Glutamatergic neuron (in vitro differentiated cells): ENCODE measurements at places on chromosomes 5 and 9.

DNA sequence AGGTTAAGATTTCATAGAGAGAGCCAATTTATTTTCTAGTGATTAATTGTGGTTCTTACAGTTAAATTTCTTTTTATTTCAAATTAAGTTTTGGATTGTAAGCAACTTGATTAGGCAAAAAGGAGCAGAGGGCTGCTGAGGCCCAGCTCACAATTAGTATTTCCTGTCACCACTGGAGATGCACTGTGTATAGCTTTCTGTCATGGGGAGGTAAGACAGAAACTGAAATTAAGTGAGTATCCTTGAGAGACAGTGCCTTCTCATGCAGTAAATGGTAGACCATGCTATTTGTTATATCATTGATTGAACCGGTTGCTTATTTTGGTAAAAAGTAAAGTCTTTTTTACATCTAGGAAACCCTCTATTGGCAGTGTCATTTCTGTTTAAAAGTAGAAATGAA is 190.7 kb downstream of the CCDC171 start:
- peaks cover 13% of the 10 kb centered on the region for H3K4me1 ChIP-seq
- H3K36me3 ChIP-seq, result peaks cover 11% of the 10 kb centered on the region
- peak overlapping the region; percentile 43 for H3K4me3 ChIP-seq
- H3K27me3 ChIP-seq, result no peaks in the 10 kb centered on the region

DNA sequence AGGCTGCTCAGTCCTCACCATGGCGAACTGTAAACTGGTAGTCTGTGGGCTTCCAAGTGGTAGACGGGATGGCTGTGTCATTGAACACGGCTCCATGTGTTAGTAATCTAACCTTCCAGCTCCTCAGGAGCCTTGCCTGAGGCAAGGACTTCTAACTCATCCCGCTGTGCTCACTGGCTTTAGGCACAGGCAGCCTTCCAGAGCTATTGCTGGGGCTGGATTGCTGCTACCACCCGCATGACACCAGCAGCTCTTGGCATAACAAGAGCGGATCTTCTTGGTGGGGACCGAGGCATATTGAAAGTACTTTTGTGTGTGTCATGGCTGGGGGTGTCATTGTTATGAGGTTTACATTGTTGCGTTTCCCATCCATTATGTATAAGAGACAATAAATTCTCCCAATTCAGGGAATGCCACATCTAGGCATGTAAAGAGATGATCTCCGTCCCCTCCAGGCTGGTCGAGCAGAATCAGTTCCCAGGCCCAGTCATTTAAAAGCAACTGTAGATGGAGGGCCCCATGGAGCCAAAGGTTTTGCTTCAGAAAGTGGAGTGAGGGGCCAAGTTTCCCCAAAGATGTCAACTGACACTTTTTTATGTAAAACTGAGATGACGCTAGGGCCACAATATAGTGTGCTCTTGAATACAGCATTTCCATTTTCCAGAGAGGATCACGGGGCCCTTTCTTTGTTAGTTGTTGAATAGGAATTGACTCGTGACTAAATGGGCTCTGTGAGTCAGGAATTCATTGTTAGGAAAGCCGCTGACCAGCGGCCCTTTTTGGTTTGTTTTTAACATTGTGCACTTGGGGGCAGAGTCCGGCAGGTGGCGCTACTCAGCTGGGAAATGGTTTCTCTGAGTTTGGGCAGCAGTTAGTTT is 759.5 kb downstream of the TAF11L14 start:
- H3K4me3 ChIP-seq, result no peak overlapping the region
- peaks cover 2% of the 10 kb centered on the region for H3K27me3 ChIP-seq
- H3K36me3 ChIP-seq, result no peaks in the 10 kb centered on the region
- DNase-seq, result peak; percentile 82
- H3K4me1 ChIP-seq, result peaks cover 11% of the 10 kb centered on the region

DNA sequence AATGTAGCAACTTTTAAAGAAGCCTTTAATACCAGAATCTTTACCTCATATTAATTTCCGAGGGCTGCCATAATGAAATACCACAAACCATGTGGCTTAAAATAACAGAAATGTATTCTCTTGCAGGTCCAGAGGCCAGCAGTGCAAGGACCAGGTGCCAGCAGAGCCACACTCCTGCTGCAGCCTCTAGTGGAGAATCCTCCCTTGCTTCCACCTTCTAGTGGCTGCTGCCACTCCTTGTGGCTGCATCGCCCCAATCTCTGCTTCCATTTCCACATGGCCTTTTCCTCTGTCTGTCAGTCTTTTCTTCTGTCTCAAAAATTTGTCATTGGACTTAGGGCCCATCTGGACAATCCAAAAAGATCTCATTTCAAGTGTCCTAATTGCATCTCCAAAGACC is 401.5 kb downstream of the EFNA5 start:
- no peak for DNase-seq
- no peak overlapping the region for H3K4me3 ChIP-seq
- peaks cover 2% of the 10 kb centered on the region for H3K27me3 ChIP-seq
- H3K4me1 ChIP-seq, result peaks cover 3% of the 10 kb centered on the region
- no peaks in the 10 kb centered on the region for H3K36me3 ChIP-seq
- H3K27ac ChIP-seq, result no peak overlapping the region

DNA sequence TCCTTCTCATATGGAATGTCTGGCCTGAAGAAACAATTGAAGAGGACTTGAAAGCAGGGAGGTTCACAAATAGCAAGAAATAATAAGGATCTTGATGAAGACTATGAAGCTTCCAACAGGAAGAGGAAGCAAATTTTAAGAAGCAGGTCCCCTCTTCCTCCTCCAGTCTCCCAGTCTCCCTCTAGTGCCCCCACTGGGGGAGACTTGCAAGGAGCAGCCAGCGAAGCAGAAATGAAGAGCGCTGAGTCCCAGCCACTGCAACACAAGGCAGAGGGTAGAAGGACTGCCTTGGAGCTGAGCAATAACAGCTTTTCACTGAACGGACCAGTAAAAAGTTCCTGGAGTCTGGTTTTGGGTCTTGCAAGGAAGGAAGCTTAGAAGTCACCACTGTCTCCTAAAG is 32.6 kb upstream of the ACO1 start:
- no peak overlapping the region for H3K4me3 ChIP-seq
- H3K4me1 ChIP-seq, result no peaks in the 10 kb centered on the region
- no peaks in the 10 kb centered on the region for H3K27me3 ChIP-seq
- peak; percentile 40 for DNase-seq
- no peaks in the 10 kb centered on the region for H3K36me3 ChIP-seq
- H3K27ac ChIP-seq, result no peak overlapping the region

GRCh38 chr5:64110222-64110621 is 55.4 kb upstream of the RNF180 start:
- no peak overlapping the region for H3K4me3 ChIP-seq
- H3K36me3 ChIP-seq, result no peaks in the 10 kb centered on the region
- no peak for DNase-seq
- no peak overlapping the region for H3K27ac ChIP-seq

GRCh38 chr9:17906841-17907778 is 328.2 kb downstream of the SH3GL2 start:
- peaks cover 24% of the 10 kb centered on the region for H3K27me3 ChIP-seq
- peaks cover 10% of the 10 kb centered on the region for H3K36me3 ChIP-seq
- peak overlapping the region; percentile 87 for H3K4me3 ChIP-seq
- no peak overlapping the region for H3K27ac ChIP-seq

DNA sequence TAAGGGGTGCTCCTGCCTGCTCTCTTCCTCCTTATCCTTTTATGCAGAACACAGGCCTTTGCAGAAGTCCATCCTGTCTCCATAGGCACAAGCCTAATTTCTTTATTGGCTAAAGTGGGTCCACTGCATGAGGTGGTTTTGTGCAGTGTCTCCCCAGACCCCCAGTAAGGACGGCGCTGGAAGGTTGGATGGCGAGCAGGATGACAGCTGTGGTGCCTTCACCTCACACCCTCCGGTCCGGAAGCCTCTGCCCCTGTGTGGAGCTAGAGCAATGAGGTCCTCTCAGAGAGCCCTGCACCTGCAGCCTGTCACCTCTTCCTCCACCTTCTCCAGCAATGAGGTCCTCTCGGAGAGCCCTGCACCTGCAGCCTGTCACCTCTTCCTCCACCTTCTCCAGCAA is 393.7 kb upstream of the IRX1 start:
- no peak overlapping the region for H3K4me3 ChIP-seq
- no peak for DNase-seq
- peaks cover 9% of the 10 kb centered on the region for H3K27me3 ChIP-seq
- H3K36me3 ChIP-seq, result peaks cover 14% of the 10 kb centered on the region
- H3K27ac ChIP-seq, result no peak overlapping the region

GRCh38 chr9:128689820-128690683 is 1.0 kb downstream of the SET start:
- peaks cover 15% of the 10 kb centered on the region for H3K4me1 ChIP-seq
- DNase-seq, result peak; percentile 65
- peaks cover 13% of the 10 kb centered on the region for H3K27me3 ChIP-seq

- peaks cover 3% of the 10 kb centered on the region for H3K27me3 ChIP-seq
- no peaks in the 10 kb centered on the region for H3K36me3 ChIP-seq
- DNase-seq, result no peak
- peak overlapping the region; percentile 96 for H3K4me3 ChIP-seq
- H3K27ac ChIP-seq, result no peak overlapping the region
Observed at GRCh38 chr9:15553528-15553898, 670 bp downstream of the CCDC171 start.

DNA sequence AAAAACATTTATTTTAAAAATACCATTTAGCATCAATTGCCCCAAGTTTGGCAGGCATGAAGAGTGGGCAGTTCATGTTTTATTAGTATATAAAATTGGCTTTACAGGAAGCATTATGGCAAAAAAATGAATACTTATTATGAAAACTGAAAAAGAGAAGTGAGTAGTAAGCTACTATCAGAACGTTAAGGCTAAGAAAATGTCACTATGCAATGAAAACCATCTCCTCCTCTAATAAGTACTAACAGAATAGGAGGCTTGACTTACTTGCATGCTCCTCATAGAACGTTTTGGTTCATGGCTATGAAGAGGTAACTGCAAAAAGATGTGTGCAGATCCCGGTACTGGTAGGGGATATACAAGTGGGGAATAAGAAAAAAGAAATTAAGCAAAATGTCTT is 23.6 kb downstream of the TICAM2 start:
- no peak overlapping the region for H3K27ac ChIP-seq
- H3K27me3 ChIP-seq, result no peaks in the 10 kb centered on the region
- H3K4me1 ChIP-seq, result no peaks in the 10 kb centered on the region
- H3K4me3 ChIP-seq, result no peak overlapping the region
- no peaks in the 10 kb centered on the region for H3K36me3 ChIP-seq

DNA sequence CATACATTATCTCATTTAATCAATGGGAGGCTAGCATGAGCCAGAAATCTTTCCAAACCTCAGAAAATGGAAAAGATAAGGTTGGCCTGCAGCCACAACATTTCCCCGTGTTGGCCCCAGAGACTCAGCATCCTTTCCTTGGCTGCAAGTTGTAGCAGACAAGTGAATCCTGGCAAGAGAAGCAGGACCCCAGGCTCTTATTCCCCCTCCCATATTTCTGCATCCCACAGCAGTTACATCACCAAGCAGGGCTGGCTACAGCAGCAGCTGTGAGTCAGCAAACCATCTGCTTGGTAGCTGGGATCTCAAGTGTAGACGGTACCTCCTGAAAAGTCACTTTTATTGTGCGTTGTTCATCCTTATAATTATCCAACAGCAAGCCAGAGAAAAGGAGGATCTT is 212.4 kb downstream of the GNA14 start:
- H3K4me1 ChIP-seq, result peaks cover 17% of the 10 kb centered on the region
- peaks cover 11% of the 10 kb centered on the region for H3K27me3 ChIP-seq
- H3K27ac ChIP-seq, result peak overlapping the region; percentile 49
- no peak for DNase-seq
- peak overlapping the region; percentile 22 for H3K4me3 ChIP-seq
- peaks cover 5% of the 10 kb centered on the region for H3K36me3 ChIP-seq

GRCh38 chr9:85647571-85647970 is 94.2 kb downstream of the AGTPBP1 start:
- no peak overlapping the region for H3K4me3 ChIP-seq
- no peaks in the 10 kb centered on the region for H3K36me3 ChIP-seq
- no peaks in the 10 kb centered on the region for H3K27me3 ChIP-seq
- no peaks in the 10 kb centered on the region for H3K4me1 ChIP-seq

DNA sequence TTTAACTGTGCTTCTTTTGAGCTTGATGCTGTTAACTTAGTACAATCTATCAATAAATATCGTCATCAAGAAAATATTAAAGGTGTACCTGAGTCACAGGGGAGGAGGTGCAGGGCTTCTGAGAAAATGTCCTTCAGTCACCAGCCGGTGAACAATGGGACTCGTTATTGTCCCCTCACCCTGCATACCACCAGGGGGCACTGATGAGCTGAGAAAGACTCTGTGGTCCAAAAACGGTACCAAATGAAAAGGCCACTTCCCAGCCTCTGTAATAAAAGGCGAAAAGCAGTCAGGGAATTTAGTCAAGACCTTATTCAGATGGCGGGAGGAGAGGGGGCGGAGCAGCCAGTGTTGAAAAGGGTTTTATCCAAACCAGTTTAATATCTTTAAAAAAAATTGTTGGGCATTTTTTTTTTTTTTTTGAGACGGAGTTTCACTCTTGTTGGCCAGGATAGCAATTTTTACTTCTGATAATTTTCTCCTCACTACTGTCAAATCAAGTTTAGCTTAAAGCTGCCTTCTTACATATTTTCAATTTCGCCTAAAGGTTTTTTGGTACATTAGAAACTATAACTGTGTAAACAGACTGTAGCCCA is 271.9 kb upstream of the ADAMTS16 start:
- no peaks in the 10 kb centered on the region for H3K27me3 ChIP-seq
- H3K4me1 ChIP-seq, result peaks cover 1% of the 10 kb centered on the region
- no peaks in the 10 kb centered on the region for H3K36me3 ChIP-seq
- no peak overlapping the region for H3K27ac ChIP-seq
- H3K4me3 ChIP-seq, result no peak overlapping the region

GRCh38 chr5:139806111-139806510 is 10.5 kb downstream of the PSD2 start:
- no peak overlapping the region for H3K27ac ChIP-seq
- H3K36me3 ChIP-seq, result no peaks in the 10 kb centered on the region
- H3K27me3 ChIP-seq, result peaks cover 9% of the 10 kb centered on the region

DNA sequence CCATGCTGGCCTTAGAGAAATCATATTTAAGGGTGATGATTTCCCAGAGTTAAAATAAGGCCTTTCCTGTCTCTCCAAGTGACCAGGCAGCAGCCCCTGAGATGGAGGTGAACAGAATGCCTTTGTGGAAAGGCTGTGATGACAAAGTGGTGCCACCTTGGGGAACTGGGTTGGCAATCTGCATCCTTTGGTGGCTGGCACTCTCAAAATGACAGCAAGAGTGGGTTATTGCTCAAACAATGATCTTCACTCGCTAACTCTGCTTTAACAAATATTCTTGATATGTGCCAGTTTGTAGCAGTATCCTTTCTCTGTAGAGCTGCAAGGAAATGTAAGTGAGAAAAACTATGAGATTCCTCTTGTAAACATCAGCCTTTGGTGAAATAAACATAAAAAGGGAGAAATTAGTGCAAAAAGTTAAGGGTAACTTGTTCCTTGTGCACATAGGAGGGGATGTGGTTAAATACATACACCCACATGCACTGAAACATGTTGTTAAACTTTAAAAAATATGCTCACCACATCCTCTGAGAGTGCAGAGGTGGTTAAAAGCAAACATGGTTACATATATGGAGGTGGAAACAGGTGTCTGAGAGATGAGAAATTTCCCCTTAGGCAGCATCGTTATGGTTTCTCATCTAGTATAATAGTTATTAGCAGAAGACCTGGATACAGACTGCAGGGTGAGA is 373.4 kb upstream of the CTNND2 start:
- no peak overlapping the region for H3K27ac ChIP-seq
- no peak overlapping the region for H3K4me3 ChIP-seq
- no peaks in the 10 kb centered on the region for H3K4me1 ChIP-seq
- no peaks in the 10 kb centered on the region for H3K36me3 ChIP-seq
- DNase-seq, result no peak
- H3K27me3 ChIP-seq, result no peaks in the 10 kb centered on the region
